CD4-positive, alpha-beta T cell treated with Interleukin-1 beta for 1 hour (primary cell): ENCODE measurements at places on chromosomes 12 and 14.

GRCh38 chr12:38775457-38775856 lies 129.9 kb downstream of the CPNE8 start:
- no peak for DNase-seq

DNA sequence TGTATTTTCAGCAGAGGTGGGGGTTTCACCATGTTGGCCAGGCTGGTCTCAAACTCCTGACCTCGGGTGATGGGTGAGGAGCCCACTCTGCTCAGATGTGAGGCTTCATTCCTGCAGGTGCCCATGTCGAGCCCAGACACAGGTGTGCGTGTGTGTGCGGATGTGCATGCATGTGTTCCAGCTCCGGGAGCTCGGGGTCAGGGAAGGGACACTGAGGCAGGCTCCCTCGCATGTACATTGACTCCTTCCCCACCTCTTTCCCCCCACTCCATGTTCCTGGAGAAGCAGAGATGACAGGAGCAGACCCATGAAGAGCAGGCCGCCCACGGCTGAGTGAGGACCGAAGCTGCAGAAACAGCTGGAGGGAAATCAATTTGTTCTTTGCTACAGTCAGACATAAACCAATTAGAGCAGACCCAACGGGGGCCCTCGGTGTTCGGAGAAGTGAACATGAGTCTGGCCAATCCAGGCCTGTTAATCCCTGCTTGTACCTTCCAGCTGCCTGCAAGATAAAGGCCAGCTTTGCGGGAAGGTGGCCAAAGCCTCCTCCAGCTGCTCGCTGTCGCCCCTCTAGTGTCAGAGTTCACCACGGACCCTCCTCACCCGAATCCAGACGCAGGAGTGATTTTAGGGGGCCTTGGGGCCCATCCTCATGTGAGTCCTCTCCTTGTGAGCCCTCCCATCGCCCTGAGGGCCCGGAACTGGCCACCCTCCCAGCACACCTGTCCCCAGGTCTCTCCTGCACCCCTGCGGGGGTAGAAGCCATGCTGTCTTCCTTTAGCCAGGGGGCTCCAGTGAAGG lies 321.0 kb upstream of the RTL1 start:
- no peak for DNase-seq

- no peak for DNase-seq
These were observed 8.2 kb downstream of the ULK1 start for GRCh38 chr12:131902332-131903241.

DNA sequence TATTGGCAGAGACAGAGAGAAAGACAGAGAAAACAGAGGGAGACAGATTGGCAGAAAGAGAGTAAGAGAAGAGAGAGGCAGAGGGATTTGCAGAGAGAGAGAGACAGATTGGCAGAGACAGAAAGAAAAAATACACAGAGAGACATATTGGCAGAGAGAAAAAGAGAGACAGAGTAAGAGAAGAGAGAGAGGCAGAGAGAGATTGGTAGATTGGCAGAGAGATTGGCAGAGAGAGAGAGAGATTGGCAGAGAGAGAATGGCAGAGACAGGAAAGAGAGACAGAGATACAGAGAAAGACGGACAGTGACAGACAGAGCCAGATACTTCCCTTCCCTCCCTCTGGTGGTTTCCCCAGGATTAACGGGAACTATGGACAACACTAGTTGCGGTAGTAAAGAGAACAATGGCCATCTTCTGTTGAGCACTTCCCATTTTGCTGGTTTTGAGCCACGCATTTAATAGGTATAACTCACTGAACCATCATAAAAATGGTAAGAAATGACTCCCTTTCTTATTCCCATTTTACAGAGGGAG lies 2.6 kb upstream of the NOS1 start:
- DNase-seq, result no peak
